ENCODE measurements at places on chromosomes 12 and 14.

GRCh38 chr12:85920324-85920947 is 46.3 kb downstream of the NTS start:
- DNase-seq, result no peak

- no peak for DNase-seq
These were observed 67.7 kb downstream of the RBM19 start for GRCh38 chr12:113898466-113898865.

- no peak for DNase-seq
These were observed 43.5 kb downstream of the DNAI7 start for GRCh38 chr12:25151476-25151875.

DNA sequence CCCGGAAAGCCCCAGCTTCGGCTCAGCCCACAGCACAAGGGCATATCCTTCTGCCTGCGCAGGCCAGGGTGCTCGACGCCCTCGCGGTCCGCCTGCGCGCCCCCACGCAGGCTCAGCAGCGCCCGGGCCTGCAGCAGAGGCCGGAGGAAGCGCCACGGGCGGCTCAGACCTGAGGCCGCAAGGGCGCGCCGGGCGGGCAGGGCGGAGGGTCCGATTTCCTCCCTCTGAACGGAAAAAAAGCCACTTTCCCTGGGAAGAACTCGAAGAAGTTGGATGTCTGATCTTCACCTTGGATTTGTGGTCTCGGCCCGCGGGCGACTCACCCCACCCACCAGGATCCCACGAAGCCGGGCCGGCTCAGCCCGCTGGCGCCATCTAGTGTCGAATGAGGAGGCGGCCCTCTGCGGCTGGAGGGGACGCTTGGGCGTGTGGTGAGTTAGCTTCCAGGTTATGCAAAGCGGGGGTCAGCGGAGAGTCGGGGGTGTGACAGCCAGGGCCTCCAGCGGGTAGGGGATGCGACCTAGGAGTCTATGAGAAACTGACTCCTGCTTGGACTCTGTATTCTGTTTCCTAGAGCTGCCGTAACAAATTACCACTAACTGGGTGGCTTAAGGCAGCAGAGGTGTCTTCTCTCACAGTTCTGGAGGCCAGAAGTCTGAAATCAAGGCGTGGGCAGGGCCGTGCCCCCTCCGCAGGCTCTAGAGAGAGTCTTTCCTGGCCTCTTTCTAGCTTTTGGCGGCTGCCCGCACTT is 40.0 kb upstream of the SRSF5 start:
- DNase-seq, result peak; percentile 67

- no peak for DNase-seq
These were observed 27.3 kb downstream of the SERPINA1 start for GRCh38 chr14:94360945-94361565.

DNA sequence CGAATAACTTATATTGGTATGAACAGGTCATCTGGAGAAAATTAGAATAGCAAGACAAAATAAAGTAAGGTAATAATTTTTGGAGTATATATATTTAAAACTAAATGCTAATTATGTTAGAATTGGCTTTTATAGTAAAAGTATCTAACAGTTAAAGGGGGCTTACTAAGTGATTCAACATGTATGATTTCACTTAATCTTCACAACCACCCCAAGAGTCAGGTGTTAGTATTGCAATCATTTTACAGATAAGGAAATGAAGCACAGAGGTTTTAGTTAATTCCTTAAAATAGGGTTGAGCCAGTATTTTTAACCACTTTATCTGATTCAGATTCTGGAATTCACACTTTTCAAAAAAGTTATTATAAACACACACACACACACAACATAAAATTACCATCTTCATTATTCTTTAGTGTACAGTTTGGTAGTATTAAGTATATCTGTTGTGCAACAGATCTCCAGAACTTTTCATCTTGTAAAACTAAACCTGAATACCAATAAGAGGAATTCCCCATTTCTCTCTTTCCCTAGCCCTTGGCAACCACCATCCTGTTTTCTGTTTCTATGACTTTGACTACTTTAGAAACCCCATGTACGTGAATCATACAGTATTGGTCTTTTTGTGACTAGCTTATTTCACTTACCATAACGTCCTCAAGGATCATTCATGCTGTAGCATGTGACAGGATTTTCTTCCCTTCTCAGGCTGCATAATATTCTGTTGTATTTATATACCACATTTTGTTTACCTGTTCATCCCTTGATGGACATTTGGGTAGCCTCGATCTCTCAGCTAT is 12.5 kb downstream of the A2M start:
- DNase-seq, result no peak

GRCh38 chr14:68178282-68178681 is 358.7 kb downstream of the RAD51B start:
- DNase-seq, result no peak

DNA sequence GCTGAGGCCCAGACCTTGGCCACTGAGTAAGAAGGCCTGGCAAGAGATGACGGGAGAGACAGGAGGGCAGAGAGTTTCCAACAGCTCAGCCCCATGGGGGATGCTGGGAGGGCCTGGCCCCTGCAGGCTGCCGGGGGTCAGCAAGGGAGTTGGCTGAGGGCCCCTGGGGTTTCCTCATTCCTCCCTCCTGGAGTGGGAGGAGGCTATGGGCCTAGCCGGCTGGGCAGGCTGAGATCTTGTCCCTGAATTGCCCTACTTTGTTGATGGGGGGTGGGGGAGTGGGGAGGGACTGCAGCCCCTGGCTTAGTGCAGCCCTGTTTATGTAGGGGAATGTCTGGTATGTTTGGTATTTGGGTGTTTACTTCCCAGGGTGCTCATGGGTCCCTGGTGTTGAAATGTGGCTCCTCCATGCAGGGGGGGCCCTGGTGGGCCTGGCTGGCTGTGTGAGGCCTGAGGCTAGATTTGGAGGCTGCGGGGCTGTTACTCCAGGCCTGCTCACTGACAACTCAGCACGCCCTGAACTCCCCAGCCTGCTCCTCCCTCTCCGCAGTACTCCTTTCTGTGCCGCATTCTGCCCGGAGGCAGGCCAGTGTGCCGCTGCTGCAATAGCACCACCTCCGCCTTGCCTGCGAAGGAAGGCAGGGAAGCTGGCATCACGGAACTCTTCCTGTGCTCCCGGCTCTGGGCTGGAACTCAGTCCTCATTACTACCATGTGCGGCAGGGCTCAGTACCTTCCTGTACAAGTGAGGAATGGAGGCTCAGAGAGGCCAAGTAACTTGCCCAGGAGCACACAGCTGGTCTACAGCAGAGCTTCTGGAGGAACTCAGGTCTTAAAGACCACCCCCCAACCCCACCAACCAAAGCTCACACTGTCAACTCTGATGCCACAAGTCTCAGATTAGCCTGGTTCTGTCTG is 25.3 kb downstream of the JDP2 start:
- DNase-seq, result no peak

GRCh38 chr14:21525962-21526671 is at the start of gene SALL2:
SALL2 (minus strand) TSS chr14:21526346; CDS start chr14:21526127, 219 bp downstream.
- peak; percentile 23 for DNase-seq

GRCh38 chr12:55041345-55042055 is 21.7 kb downstream of the NEUROD4 start:
- no peak for DNase-seq

DNA sequence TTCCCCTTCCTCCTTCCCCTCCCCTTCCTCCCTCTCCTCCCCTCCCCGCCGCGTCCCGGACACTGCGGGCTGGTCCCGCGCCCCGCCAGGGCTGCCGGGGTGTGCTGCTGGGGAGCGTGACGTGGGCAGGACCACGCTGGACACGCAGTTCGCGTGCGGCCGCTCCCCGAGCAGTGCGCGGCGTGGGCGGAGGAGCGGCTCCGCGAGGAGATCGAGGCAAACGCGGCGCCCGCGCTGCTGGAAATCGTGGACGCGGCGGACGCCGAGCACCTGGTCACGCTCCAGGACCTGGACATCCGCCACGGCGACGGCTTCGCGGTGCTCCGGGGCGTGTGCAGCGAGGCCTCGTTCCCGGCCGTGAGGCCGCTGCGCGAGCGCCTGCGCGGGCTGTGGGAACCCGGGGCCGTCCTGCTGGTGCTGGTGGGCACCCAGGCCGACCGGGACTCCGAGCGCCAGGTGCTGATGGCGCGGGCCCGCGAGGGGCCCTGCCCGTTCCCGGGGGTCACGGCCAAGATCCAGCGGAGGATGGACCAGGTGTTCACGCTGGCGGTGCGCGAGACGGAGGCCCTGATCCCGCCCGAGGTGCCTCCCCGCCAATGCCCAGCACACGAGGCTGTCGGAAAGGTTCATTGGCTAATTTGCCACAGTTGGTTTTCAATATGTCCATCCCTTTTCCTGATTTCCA is 84.3 kb downstream of the TNFAIP2 start:
- no peak for DNase-seq

- no peak for DNase-seq
These were observed 31.8 kb downstream of the CCDC198 start for GRCh38 chr14:57461777-57462320.

DNA sequence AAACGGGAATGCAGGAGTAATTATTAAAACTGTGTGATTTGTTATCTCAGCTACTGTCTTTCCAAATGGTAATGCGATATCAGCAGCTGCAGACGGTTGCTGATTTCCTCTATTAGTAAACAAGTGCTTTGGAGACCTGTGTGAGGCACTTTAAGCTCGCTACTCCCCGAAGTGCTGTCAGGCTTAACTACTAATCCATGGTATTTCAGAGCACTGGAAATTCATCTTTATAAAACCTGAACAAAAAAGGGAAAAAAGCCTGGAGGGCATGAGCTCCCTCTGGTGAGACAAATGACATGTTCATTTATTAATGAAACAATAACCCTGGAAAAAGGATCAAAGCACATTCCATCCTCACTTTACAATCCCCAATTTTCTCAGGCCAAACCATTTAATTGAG is 143.6 kb upstream of the OTX2 start:
- no peak for DNase-seq

- no peak for DNase-seq
These were observed 280.2 kb downstream of the CACNA1C start for GRCh38 chr12:2332947-2333346.

DNA sequence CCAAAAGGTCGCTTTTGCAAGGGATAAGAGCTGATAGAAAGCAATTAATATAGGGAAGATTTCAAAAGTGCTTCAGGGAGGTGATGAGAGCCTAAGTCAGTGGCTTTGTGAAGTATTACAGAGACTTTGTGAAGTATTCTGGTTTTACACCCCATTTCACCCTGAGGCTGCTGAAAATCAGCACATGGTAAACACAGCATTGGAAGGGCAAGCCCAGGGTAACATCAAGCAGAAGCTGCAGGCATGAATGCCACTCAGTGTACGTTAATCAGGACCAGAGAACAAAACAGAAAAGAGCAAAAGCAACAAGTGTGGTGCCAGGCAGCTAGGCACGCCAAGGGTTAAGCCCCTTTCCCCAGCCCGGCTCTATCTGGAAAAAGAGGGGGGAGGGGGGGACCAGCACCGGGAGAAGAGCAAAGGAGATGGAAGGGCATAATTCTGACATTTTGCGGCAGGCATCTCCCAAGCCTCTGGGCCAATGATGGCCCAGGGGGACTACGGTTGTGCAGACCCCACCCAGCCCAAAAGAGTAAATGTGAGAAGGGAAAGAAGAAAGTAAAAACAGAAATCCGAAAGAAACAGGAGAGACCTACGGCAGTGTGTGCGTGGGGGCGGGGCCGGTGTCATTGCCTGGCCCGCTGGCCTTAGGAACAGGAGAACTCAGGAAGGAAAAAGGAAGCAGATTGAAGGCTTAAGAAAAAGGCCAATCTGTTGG is 58.9 kb downstream of the DHRS2 start:
- no peak for DNase-seq

GRCh38 chr14:65574611-65575010 is 162.1 kb downstream of the FUT8 start:
- no peak for DNase-seq

DNA sequence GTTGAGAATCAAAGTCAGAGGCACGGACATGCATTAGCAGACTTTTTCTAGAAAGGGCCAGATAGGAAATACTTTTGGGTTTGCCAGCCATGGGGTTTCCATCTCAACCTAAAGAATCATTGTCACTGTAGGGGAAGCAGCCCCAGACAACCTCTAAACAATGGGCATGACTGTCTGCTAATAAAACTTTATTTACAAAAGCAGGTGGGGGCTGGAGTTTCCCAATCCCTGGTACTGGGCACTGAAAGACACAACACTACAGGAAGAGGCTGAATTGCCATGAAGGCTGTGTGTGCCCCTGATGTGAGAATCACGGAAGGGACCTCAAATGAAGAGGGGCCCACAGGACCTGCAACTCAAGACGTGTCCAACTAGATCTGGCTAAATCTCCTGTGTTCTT is 62.0 kb upstream of the GPR68 start:
- no peak for DNase-seq

- no peak for DNase-seq
These were observed 11.5 kb upstream of the EID3 start for GRCh38 chr12:104291867-104292524.

GRCh38 chr14:89424241-89424640 is 7.2 kb upstream of the FOXN3 start:
- no peak for DNase-seq

DNA sequence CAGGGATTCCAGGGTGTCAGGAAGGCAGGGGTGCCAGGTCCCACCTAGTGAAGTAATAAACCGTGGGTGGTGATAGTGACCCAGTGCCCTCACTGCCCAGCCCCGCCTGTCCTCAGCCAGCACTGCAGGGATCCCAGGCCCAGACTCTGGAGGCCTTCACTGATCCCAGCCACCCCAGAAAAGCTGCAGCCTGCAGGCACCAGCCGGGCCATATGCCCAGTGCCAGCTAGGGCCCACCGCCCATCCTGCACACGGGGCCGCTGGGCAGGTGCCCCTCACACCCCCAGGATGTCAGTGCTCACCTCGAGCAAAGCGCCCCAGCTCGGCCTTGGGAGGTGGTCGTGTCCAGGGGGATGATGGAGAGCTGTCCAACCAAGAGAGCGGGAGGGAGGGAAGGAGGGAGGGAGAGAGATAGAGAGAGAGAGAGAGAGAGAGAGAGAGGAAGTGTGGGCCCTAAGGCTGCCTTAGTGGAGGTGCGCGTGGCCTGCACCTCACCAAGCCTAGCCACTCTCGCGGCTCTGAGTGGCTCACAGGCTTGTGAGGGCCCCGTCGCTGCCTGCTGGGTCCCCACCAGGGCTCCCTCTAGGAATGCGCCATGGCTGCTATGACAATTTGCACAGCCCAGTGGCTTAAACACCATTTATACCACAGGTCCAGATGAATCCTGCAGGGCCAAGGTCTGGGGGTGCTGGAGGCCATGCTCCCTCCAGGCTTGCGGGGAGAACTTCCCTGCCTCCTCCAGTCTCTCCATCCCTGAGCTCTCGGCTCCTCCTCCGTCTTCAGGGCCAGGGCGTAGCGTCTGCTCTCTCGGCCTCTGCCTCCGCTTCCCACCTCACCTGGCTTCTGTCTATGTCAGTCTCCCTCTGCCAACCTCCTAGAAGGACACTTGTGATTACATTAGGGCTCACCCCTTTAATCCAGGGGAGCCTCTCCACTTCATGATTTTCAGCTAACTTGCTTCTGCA is 401.0 kb downstream of the TMEM121 start:
- no peak for DNase-seq

- no peak for DNase-seq
These were observed 30.2 kb upstream of the ATF1 start for GRCh38 chr12:50733706-50734105.
